ENCODE measurements at places on chromosomes 3 and 15. TPM values are rescaled to one million over a fixed set of nuclear protein-coding genes. Genes with fewer than 3 reads are reported as not detected.

SSUH2 gene
- total RNA-seq = 1.4 TPM

LRTM1 gene
- 0.29 TPM for total RNA-seq

GRCh38 chr3:105906836-105907235 is 38.0 kb upstream of the CBLB start:
- no peaks in the 10 kb centered on the region for H3K27me3 ChIP-seq
- no peak for DNase-seq
- H3K36me3 ChIP-seq = no peaks in the 10 kb centered on the region
- no peak overlapping the region for H3K4me3 ChIP-seq

CYP1A1 gene
- 410 TPM for total RNA-seq

DNA sequence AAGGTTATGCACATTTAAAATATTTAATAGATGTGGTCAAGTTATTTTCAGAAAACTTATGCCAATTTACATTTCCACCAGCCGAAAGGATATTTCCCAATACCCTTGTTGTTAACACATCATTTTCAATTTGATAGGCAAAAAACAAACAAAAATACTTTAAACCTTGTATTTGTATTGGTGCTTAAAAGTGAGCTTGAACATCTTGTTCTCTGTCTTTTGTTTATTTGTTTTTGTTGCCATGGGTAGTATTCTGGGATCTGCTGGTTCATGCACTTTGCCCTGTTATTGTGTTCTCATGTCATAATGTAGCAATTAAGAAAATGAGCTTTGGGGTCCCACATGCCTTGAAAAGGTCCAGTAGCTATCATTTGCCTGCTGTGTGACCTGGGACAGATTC is 191.4 kb downstream of the LRTM1 start:
- no peak for DNase-seq
- peaks cover 6% of the 10 kb centered on the region for H3K27me3 ChIP-seq
- no peak overlapping the region for H3K4me3 ChIP-seq
- no peaks in the 10 kb centered on the region for H3K36me3 ChIP-seq

DNA sequence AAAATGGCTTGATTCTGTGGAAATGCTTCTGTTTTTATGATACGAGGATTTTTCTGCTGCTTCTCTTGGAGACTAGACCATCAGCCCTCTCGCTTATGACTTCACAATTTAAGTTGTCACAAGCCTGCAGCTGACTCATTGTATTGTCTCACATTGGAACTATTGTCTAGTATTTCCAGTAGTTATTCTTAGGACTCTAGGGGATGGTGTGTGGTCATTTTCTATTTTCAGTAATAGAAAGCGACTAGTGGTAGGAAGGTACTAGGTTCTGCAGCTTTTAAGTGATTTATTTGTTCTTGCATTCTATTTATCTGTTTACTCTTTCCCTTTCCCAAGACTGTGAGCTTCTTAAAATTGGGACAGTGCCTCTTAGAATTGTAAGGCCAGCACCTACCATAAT is 66.3 kb upstream of the CRTC3 start:
- H3K27ac ChIP-seq = no peak overlapping the region
- peaks cover 15% of the 10 kb centered on the region for H3K4me1 ChIP-seq
- H3K36me3 ChIP-seq = peaks cover 42% of the 10 kb centered on the region
- no peak overlapping the region for H3K4me3 ChIP-seq
- H3K27me3 ChIP-seq = no peaks in the 10 kb centered on the region

GOLGA8M gene
- total RNA-seq = 0.43 TPM

ZNF385D gene
- total RNA-seq = 2.2 TPM

DNA sequence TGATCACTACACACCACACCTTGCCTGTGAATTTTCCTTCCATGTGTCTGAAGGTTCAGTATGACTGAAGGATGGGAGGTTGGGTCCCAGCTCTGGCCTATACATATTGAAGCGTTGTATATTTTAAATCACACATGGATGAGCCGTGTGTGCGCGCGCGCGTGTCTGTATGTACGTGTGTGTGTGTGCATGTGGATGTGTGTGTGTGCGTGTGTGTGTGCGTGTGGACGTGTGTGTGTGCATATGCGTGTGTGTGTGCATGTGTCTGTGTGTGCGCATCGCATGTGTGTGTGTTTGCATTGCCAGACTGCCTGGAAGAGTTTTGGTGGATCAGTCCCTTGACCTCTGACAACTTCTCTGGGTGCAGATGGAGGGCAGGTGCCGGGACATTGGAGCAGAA is 45.7 kb downstream of the RPLP1 start:
- H3K36me3 ChIP-seq = no peaks in the 10 kb centered on the region
- DNase-seq = no peak
- no peaks in the 10 kb centered on the region for H3K27me3 ChIP-seq
- peaks cover 33% of the 10 kb centered on the region for H3K4me1 ChIP-seq
- no peak overlapping the region for H3K4me3 ChIP-seq
- no peak overlapping the region for H3K27ac ChIP-seq

- no peak overlapping the region for H3K27ac ChIP-seq
- no peaks in the 10 kb centered on the region for H3K36me3 ChIP-seq
- peaks cover 12% of the 10 kb centered on the region for H3K27me3 ChIP-seq
- peaks cover 6% of the 10 kb centered on the region for H3K4me1 ChIP-seq
- H3K4me3 ChIP-seq = no peak overlapping the region
- DNase-seq = no peak
These were observed 31.6 kb upstream of the PCSK6 start for GRCh38 chr15:101521069-101521468.

- H3K27me3 ChIP-seq = no peaks in the 10 kb centered on the region
- H3K4me3 ChIP-seq = no peak overlapping the region
- H3K27ac ChIP-seq = no peak overlapping the region
- peaks cover 8% of the 10 kb centered on the region for H3K4me1 ChIP-seq
- no peak for DNase-seq
These were observed 38.8 kb downstream of the IMPG2 start for GRCh38 chr3:101281521-101282030.

DNA sequence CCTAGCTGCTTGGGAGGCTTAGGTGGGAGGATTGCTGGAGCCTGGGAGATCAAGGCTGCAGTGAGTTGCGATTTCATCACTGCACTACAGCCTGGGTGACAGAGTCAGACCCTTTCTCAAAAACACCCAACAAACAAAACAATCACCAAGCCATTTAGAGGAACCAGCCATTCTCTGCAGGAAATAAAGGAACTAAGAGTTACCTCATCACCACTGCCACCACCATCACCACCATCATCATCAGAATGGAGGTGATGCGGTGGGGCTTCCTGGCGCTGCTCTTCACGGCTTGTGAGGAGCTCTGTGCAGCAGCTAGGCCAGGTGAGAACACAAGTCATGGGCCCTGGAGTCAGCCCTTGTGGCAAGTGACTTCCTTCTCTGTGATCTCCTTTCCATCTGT is 37.7 kb upstream of the KLHL25 start:
- H3K27ac ChIP-seq = no peak overlapping the region
- H3K27me3 ChIP-seq = peaks cover 7% of the 10 kb centered on the region
- H3K4me3 ChIP-seq = no peak overlapping the region
- no peaks in the 10 kb centered on the region for H3K36me3 ChIP-seq
